ENCODE measurements at places on chromosomes 3 and 15. TPM values are rescaled to one million over a fixed set of nuclear protein-coding genes. Genes with fewer than 3 reads are reported as not detected.

EIF2A gene
- 94.4 TPM for total RNA-seq

DNA sequence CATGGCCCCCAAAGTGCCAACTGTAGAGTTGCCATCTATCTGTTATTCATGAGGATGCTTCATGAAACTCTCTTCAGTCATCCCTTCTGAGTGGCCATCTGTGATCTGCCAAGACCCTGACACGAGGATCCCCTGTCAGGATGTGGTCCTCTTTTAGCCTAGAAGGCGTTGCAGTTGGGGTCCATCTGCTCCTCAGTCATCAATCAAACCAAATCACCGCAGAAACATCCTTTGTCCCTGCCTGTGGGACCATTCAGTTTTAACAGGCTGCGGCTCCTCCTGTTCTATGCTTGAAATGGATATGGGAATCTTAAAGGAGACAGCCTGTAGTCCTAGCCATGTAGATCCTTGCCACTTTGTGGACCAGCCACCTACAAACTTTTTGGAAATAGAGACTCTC, 5.9 kb upstream of the RPS27L start:
- no peaks in the 10 kb centered on the region for H3K36me3 ChIP-seq
- peaks cover 2% of the 10 kb centered on the region for H3K4me1 ChIP-seq
- H3K4me3 ChIP-seq = no peak overlapping the region

GRCh38 chr3:177013681-177014280, 183.5 kb downstream of the TBL1XR1 start:
- peak; percentile 7 for DNase-seq
- no peak overlapping the region for H3K4me3 ChIP-seq
- H3K27ac ChIP-seq = no peak overlapping the region

GRCh38 chr3:127822682-127823425, 539 bp upstream of the MGLL start:
- H3K36me3 ChIP-seq = no peaks in the 10 kb centered on the region
- H3K4me3 ChIP-seq = no peak overlapping the region
- H3K27ac ChIP-seq = no peak overlapping the region
- peaks cover 5% of the 10 kb centered on the region for H3K4me1 ChIP-seq
- H3K27me3 ChIP-seq = peaks cover 27% of the 10 kb centered on the region

GRCh38 chr15:93072411-93073394, 16.3 kb downstream of the RGMA start:
- H3K4me3 ChIP-seq = no peak overlapping the region
- no peaks in the 10 kb centered on the region for H3K36me3 ChIP-seq
- H3K27me3 ChIP-seq = peaks cover 8% of the 10 kb centered on the region
- DNase-seq = no peak

- H3K27ac ChIP-seq = no peak overlapping the region
- no peaks in the 10 kb centered on the region for H3K4me1 ChIP-seq
- no peaks in the 10 kb centered on the region for H3K36me3 ChIP-seq
- no peak overlapping the region for H3K4me3 ChIP-seq
Observed at GRCh38 chr15:27681038-27681437, 418.1 kb downstream of the OCA2 start.

- no peak overlapping the region for H3K27ac ChIP-seq
- no peaks in the 10 kb centered on the region for H3K4me1 ChIP-seq
- no peaks in the 10 kb centered on the region for H3K36me3 ChIP-seq
- H3K27me3 ChIP-seq = no peaks in the 10 kb centered on the region
Observed at GRCh38 chr3:29382409-29382808, 101.5 kb downstream of the RBMS3 start.

Data from CD4-positive, CD25-positive, alpha-beta regulatory T cell (primary cell).